LHCN-M2 (cell line): ENCODE measurements at places on chromosomes 1 and 21. TPM values are rescaled to one million over a fixed set of nuclear protein-coding genes. Genes with fewer than 3 reads are reported as not detected.

CRABP2 gene
- total RNA-seq, result 1.5 and 2.2 TPM in 2 replicates

CD34 gene
- total RNA-seq, result 1.2 and 2.1 TPM in 2 replicates

C1orf141 gene
- not detected in 2 replicates for total RNA-seq

CFHR3 gene
- total RNA-seq, result 0.75 TPM in 1 of 2 replicates, not detected in the other

PRDM2 gene
- 10.2 and 12.3 TPM in 2 replicates for total RNA-seq

AADACL4 gene
- total RNA-seq, result not detected in 2 replicates

VANGL2 gene
- under 0.01 TPM in 1 of 2 replicates, not detected in the other for total RNA-seq

CFHR5 gene
- not detected in 2 replicates for total RNA-seq

CD101 gene
- total RNA-seq, result 0.40 and 0.83 TPM in 2 replicates

SYT2 gene
- total RNA-seq, result not detected in 2 replicates

WDR64 gene
- not detected in 2 replicates for total RNA-seq

BMP8B gene
- 0.58 and 1.2 TPM in 2 replicates for total RNA-seq

ROR1 gene
- 7.6 and 7.9 TPM in 2 replicates for total RNA-seq

MXRA8 gene
- total RNA-seq, result 292 and 326 TPM in 2 replicates

MTARC1 gene
- 0.34 and 2.5 TPM in 2 replicates for total RNA-seq

TRNP1 gene
- 22.4 and 27.0 TPM in 2 replicates for total RNA-seq

PRRX1 gene
- 3.5 and 3.7 TPM in 2 replicates for total RNA-seq

CELA3A gene
- total RNA-seq, result not detected in 2 replicates

OR6N1 gene
- not detected in 2 replicates for total RNA-seq

SLC30A1 gene
- 15.5 and 17.0 TPM in 2 replicates for total RNA-seq

AMY1C gene
- total RNA-seq, result not detected in 2 replicates

PKP1 gene
- total RNA-seq, result not detected in 2 replicates

GPX7 gene
- 32.4 and 36.3 TPM in 2 replicates for total RNA-seq

FCRLB gene
- 0.64 and 0.75 TPM in 2 replicates for total RNA-seq

TEX38 gene
- total RNA-seq, result 0.17 TPM in 1 of 2 replicates, not detected in the other

CGN gene
- total RNA-seq, result 0.06 and 0.34 TPM in 2 replicates

TNFAIP8L2 gene
- total RNA-seq, result not detected in 2 replicates

CHD5 gene
- total RNA-seq, result 0.06 TPM in 1 of 2 replicates, not detected in the other

APOBEC4 gene
- not detected in 2 replicates for total RNA-seq

MARK1 gene
- total RNA-seq, result not detected in 2 replicates

DCST2 gene
- 0.11 and 0.13 TPM in 2 replicates for total RNA-seq

C1orf53 gene
- total RNA-seq, result 11.1 and 12.7 TPM in 2 replicates

PRELP gene
- total RNA-seq, result 0.06 TPM in 2 replicates

MATN1 gene
- total RNA-seq, result 0.06 and 0.32 TPM in 2 replicates

RNF186 gene
- total RNA-seq, result not detected in 2 replicates

AGT gene
- total RNA-seq, result 0.19 and 1.4 TPM in 2 replicates

KCNK1 gene
- not detected in 2 replicates for total RNA-seq

HSD3B2 gene
- not detected in 2 replicates for total RNA-seq
